LHCN-M2 (cell line): ENCODE measurements at places on chromosomes 3 and 15.

- DNase-seq: no peak
These were observed 121.8 kb downstream of the SSR3 start for GRCh38 chr3:156433138-156433537.

GRCh38 chr15:67132276-67132675 is 66.9 kb downstream of the SMAD3 start:
- no peak for DNase-seq

DNA sequence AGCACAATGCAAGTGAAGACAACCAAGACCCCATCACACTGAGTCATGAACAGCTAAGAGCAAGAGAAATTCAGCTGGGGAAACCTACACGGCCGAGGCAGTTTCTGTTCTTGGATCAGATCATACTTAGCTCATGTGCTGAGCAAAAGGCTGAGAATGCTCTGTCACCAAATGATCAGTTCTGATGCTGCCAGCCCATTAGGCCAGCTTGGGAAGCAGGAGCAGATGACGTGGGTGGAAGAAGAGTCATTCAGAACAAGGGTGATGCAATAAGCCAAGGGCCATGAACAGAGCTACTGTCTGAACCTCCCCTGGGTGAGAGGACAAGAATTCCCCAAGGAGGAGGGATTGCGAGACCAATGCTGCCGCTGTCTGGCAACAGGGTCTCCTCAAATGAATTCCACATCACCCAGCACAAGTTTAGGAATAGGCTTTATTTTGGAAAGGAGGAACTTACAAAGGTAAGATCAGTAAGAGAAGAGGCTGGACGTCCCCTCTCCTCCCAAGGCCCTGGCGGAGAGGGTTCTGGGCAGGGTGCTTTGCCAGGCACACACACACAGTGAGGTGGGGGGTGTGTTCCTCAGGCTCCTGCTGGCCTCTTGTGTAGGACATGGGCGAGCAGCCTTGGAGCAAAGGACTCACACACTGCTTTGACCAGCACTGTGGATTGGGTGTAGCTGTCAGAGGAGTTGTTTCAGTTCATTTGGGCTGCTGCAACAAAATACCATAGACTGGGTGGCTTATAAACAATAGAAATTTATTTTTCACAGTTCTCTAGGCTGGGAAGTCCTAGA is 65.6 kb upstream of the CTXND1 start:
- peak; percentile 77 for DNase-seq

DNA sequence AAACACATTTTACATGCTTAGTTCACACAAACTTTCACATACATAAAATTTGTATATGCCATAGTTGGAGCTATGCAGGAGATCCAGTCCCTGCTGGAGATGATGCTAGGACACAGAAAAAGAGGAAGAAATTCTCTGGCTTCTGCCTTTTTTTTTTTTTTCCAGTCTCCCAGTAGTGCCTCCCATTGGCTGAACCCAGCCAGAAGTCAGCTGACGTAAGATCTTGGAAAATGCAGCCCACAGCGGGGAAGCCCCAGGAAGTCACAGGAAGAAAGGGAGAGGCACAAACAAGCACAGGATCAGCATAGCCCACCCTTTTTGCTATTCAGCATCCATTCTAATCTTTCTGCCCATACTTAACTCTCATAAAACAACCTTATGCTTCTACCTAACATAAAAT is 38.5 kb downstream of the SCN11A start:
- no peak for DNase-seq
